ENCODE measurements at places on chromosomes 11 and 22.

- no peak for DNase-seq
These were observed 80.7 kb downstream of the MICAL3 start for GRCh38 chr22:17943533-17944249.

DNA sequence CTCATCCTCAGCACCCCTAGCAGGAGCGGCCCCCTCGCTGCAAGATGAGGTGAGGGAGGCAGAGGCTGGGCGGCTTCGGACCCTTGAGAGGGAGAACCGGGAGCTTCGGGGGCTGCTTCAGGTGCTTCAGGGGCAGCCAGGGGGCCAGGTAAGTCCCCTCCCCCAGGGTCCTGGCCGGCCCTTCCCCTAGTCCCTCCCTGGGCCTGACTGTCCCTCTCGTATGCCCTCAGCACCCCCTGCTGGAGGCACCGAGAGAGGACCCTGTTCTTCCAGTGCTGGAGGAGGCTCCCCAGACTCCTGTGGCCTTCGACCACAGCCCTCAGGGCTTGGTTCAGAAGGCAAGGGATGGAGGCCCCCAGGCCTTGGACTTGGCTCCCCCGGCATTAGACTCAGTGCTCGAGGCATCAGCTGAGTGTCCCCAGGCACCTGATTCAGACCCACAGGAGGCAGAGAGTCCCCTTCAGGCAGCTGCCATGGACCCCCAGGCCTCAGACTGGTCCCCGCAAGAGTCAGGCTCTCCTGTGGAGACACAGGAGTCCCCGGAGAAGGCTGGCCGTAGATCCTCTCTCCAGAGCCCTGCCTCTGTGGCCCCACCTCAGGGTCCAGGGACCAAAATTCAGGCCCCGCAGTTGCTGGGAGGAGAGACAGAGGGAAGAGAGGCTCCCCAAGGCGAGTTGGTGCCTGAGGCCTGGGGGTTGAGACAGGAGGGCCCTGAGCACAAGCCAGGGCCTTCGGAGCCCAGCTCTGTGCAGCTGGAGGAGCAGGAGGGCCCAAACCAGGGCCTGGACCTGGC lies 4.0 kb downstream of the CCDC88B start:
- no peak for DNase-seq

GRCh38 chr11:1022411-1022810 lies 14.1 kb downstream of the MUC6 start:
- no peak for DNase-seq

GRCh38 chr11:78213526-78214330 lies 25.0 kb downstream of the USP35 start:
- DNase-seq: peak; percentile 57

DNA sequence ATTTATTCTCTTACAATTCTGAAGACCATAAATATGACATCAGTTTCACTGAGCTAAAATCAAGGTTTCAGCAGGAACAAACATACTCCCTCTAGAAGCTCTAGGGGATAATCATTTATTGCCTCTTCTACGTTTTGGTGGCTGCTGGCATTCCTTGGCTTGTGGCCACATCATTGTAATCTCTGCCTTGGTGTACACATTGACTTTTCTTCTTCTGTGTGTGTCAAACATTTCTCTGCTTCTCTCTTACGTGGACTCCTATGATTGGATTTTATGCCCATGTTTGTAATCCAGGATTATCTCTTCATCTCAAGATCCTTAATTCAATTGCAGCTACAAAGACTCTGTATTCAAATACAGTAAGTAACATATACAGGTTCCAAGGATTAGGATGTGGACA lies 30.4 kb upstream of the MMP20 start:
- no peak for DNase-seq

GRCh38 chr11:108589136-108589535 lies 4.4 kb downstream of the EXPH5 start:
- DNase-seq: no peak

GRCh38 chr11:122578171-122578825 lies 77.2 kb upstream of the UBASH3B start:
- peak; percentile 22 for DNase-seq

GRCh38 chr11:113082341-113082955 lies 121.2 kb downstream of the NCAM1 start:
- no peak for DNase-seq

DNA sequence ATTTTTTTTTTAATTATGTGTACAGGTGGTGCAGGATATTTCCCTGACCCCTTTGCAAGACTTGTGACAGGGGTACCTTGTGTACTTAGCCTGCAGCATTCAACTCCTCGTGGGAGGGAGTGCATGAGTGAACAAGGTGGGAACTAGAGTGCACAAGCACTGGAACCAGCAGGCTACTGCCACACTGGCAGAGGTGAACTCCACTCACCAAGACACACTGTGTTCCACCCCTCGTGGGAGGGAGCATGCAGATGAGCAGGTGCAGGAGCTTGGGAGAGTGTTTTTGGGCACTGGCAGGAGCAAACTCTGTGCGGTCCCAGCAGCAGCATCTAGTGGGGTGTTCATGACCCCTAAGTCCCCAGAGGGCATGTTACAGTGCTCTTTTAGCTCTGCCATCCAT lies 282.7 kb upstream of the PLET1 start:
- no peak for DNase-seq

- no peak for DNase-seq
These were observed 104.9 kb upstream of the GAL start for GRCh38 chr11:68579455-68579854.

DNA sequence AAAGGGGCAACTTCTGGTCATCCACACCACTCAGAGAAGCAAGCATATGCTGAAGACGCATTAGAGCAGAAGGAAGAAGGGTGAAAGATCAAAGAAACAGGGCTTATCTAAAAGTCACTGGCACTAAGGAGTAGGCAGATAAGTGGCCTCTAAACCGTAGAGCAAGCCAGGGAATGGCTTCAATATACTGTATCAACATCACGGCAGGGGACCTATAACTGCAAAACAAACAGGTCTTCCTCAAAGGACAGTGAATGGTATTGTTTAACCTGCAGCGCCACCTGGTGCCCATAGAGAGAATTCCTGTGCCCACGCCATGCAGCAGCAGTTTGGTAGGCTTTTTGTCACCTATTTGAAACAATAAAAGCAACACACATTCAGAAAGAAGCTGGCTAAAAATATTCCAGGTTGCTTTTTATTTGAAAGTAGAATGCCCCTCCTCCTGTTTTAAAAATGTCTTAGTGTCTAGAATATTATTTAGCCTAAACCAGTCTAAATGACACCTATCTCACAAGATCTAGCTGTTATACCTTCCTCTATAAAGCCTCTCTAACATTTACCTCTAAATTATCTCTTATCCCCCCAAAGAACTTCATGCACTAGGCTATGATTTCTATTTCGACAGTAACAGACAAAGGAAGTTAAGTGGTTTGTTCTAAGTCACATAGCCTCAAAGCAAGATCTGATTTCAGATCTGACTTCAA lies 21.8 kb downstream of the SNX19 start:
- peak; percentile 89 for DNase-seq

DNA sequence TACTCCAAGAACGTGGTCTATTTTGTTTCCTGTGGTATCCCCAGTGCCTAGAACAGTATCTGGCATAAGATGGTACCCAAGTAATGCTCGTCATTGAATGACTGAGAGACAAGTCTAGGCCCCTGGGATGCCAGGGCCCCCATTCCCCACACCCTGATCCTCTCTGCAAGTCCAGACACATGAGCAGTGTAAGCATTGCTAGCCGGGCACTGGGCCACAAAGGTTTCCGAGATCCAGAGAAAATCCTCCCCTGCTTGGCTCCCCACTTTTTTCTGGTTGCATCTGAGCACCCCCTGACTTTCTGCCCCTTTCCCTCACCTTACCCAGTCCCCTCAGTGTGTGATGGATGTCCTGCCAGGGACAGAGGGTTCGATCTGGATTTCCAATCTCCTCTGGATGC lies 160.1 kb upstream of the NECTIN1 start:
- DNase-seq: no peak

DNA sequence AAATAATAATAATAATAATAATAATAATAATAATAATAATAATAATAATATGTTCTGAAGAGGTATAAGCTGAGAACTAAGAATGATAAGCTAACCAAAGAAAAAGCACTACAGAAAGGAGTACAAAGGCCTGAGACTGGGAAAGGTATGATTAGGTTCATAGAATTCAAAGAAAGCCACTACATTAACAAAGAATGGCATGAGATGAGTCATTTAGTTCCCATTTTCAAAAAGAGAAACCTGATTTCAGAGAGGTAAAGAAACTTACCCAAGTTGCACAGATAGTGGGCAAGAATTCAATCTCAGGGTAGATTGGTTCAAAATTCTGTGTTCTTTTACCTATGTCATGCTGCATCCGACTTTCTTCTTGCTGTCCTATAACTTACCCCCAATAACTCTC lies 350.9 kb downstream of the TTC28 start:
- no peak for DNase-seq

- peak; percentile 84 for DNase-seq
These were observed 84.7 kb downstream of the TTC28 start for GRCh38 chr22:28594797-28595462.

- DNase-seq: peak; percentile 62
These were observed 7.3 kb upstream of the AHNAK start for GRCh38 chr11:62553839-62554361.

DNA sequence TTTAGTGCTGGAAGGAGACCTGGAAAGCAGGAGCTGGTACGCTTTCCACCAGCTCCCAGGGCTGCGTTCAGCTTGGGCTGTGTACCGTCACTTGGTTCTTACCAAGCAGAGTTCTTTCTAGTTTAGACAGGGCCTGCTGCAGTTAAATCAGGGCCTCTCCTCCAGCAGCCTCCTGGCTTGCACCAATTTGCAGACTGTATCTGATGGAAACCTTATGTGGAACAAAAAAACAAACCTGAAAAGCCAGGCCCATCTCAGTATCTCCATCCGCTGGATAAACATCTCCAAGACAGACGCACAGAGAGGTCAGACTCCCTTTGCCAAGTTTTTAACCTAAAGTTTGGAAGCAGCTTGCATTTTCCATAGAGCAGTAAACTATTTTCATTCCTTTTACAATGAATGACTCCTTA lies 288.6 kb upstream of the SORL1-AS1 start:
- DNase-seq: peak; percentile 42

DNA sequence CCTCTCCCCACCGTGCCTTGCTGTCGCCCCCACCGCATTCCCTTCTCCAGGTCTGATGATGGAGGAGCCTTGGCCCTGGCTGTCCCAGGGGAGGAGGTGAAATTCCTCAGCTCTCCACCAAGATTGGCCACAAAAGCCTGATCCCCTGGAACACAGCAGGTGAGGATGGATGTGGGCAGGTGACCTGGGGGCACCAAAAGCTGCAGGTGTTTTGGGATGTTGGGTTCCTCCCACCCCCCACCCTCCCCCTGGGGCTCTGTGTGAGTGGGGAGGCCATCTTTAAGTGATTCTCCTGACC lies 639 bp downstream of the TRIOBP start:
- no peak for DNase-seq

- peak; percentile 18 for DNase-seq
These were observed 38.5 kb downstream of the GAB2 start for GRCh38 chr11:78379039-78379670.

- no peak for DNase-seq
These were observed 6.3 kb upstream of the CTSD start for GRCh38 chr11:1770061-1770460.

- no peak for DNase-seq
These were observed 37.8 kb downstream of the C11orf96 start for GRCh38 chr11:43980253-43980652.

DNA sequence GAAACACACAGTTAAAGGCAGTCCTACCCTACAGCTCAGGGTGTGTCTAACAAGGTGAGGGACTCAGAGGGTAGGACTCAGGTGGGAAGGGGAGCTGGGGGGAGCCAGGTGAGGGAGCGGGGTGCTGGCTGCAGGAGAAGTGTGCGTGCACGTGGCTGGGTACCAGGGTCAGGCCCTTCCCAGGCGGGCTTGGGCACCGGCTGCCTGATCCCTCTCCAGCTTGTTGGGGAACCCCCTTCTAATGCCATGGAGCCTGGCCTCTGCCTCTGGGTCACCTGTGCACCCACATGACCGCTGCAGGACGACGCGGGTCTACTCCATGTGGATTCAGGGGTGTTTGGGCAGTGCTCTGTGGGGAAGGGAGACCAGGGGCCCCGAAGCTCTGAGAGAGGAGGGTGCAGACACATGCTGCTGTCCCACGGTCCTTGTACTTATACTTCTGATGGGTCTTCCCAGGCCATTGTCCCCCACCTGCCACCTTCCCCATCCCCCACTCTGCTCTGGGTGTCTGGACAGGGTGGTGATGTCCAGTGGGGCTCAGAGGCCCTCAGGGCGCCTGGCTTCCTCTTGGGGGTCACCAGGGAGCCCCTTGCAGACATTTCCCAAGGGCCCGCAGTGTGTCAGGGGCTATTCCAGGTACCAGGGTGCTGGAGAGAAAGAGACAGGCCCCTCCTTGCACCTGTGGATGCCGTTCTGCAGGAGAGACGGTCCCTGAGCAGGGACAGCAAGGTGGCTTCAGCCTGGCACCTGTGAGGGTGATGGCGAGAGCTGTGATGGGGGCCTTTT lies 10.4 kb upstream of the MRGPRD start:
- no peak for DNase-seq

DNA sequence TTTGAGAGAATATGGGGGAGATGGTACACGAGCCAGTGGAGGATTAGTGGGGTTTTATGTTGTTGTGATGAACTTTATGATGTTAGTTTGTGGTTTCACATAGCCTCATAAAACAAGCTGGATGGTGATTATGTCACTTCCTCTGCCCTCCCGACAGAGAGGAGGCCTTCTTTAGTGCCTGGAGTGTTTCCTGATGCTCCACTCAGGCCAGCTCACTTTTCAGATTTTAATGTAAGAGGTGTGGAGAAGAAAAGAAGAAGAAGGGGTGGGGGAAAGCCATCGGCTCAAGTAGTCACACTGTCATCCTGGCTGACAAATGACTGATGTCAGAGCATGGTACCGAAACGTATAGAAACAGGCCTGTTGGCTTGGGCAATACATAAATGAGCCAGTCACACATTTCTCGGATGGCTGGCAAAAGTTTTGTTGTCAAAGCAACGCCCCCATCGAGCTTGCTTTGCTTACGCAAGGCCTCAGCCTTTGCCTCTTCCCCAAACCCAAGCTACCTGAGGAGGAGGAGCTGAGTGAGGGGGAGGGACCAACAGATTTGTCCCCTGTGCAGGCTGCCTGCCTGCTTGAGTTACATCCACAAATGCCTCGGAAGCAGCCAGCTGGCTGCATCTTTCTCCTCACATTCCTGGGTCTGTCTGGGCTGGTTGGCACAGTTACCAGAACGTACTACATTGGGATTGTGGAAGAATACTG lies at the start of gene HEPHL1:
TSS of gene HEPHL1 (plus strand) at position 578 of the 705 bp plus-strand sequence. CDS start at position 593, 15 bp downstream.
- no peak for DNase-seq

GRCh38 chr11:46658259-46658658 lies 40.9 kb downstream of the ATG13 start:
- DNase-seq: peak; percentile 91

DNA sequence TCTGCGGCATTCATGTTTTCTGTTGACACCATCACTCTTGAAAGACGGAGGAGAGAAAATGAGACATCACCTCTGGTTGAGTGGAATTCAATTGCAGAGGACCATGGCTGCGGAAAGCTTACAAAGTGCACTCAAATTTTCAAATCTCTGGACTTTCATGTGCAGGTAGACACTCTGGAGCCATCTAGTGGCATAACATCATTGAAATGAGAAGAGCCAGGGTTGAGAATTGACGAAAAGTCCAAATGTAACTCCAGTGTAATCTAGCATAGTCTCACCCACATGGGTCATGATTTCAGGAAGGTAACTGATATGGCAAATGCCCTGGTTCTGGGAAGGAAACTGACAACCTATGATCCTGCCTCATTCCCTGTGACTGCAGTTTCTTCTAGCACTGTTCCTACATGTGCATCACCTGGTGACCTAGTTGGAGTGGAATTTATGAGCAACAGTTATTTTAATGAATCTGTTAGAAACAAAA lies 687.8 kb downstream of the KCNA4 start:
- DNase-seq: peak; percentile 90

GRCh38 chr22:29093030-29093429 lies 20.2 kb downstream of the KREMEN1 start:
- no peak for DNase-seq
